ENCODE measurements at places on chromosomes 12 and 14.

DNA sequence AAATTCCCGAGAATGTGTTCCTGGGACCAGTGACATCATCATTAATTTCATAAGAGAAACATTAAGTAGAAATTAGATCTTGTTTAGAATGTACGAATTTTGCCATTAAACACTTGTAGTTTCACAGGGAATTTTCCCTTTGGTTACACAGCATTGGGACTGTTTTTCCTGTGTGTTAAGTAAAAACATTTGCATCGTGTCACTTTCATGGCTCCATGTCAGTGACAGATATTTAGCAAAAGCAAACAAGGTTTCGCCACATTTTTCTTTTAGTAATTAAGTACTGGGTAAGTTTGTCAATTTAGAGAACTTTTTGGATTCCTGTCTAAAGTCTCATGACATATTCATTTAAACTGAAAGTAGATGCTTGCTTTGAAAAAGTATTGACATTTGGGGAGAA is 45.5 kb upstream of the OVCH1 start:
- DNase-seq, result no peak

GRCh38 chr14:104120281-104120741 is 18.1 kb upstream of the KIF26A start:
- no peak for DNase-seq

DNA sequence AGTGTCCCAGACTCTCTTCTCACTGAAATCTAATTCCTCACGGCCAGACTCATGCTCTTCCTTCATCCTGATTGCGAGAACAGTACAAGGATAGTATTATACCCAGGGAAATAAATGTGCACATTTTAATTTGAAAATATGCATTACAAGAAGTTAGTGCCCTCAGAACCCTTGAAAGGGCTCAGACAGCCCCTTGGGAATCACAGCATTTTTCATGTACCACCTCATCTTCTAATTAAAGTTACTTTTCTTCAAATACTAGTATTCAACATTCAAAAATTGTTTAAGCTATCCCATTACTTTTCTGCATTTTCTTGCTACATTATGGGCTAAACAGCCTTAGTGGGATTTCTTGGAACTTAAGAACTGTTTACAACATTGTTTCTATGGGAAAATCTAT is 1.7 kb upstream of the APPL2 start:
- DNase-seq, result no peak

GRCh38 chr14:83909507-83909906 is 1620.4 kb upstream of the FLRT2 start:
- DNase-seq, result no peak

DNA sequence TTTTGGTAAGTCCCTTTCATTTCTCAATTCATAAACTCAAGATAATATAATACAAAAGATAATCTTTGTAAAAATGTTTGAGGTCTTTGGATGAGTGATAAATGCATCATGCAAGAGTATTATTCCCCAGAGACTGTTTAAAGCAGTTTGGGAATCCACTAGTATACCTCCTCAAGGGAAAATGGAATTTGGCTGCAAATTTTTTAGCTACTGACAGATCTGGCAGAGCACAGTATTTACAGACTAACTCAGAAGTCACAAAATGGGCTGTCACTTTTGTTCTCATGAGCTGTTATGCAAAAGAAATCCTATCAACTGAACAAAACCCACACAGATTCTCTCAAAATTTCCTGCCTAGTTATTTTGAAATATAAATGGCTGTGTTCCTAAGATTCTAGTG is 9.9 kb downstream of the SPIC start:
- DNase-seq, result no peak

- no peak for DNase-seq
These were observed 55.8 kb downstream of the GALNT4 start for GRCh38 chr12:89468648-89469326.

GRCh38 chr12:57477710-57478681 is 1.7 kb downstream of the ARHGAP9 start:
- peak; percentile 86 for DNase-seq

DNA sequence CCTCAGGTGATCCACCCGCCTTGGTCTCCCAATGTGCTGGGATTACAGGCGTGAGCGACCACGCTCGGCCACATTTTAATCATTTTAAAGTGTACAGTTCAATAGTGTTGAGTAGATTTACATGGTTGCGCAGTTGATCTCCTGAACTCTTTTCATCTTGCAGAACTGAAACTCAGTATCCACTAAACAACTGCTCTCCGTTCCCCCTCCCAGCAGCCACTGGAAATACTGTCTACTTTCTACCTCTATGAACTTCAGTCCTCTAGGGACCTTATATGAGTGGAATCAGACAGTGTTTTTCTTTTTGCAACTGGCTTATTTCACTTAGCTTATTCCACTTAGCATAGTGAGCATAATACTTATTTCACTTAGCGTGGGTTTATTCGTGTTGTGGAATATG is 53.7 kb downstream of the KCTD10 start:
- no peak for DNase-seq

DNA sequence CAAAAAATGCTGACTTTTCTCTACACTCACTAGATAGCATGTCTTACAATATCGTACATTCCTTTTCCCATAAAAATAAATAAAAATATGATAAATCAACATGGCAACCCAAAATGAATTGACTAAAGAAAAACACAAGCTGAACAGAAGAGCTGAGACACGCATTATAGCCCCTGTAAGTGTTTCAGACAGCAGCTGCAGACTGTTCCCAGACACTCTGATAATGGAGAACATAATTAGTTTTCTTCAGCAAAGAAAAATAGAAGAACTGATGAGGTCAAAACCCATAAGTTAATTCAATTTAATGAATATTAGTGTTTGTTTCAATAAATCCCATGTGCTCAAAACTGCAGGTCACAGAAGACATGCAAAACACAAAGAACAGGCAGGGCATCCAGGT is 23.8 kb downstream of the ST8SIA1 start:
- DNase-seq, result no peak

DNA sequence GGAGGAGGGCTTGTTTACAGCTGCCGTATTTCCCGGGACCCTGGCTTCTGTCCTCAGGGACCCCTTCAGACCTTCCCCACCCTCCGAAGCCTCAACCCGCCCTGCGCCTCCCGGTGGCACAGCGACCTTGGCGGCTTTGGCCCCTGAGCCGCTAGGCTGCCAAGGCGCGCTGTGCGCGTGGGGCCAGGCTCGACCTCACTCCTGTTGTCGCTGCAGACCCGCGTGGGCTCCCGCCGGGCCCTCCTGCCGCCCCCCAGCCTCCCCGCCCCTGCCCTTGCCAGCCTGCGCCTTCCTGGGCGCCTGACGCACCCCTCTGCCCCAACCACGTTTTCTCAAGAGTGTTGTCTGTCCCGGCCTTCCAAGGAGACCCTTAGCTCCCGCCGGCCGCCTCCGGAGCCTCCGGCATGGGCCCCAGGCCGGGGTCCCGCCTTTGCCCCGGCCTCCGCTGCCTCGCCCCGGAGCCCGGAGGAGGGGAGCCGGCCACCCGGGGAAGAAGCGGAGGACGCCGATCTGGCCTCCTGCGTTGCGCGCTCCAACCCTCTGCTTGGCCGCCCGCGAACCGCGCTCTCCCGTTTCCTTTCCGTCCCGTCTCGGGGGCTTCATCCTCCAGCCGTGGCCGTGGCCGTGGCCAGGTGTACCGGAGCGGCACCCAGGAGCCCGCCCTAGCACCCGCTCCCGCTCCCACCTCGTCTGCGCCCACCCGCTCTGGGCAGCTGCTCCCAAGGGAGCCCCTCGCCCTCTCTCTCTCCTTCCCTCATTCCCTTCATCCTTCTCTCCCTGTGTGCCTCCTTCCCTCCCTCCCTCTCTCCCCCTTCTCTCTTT is 19.9 kb downstream of the PPP2R5C start:
- peak; percentile 34 for DNase-seq

DNA sequence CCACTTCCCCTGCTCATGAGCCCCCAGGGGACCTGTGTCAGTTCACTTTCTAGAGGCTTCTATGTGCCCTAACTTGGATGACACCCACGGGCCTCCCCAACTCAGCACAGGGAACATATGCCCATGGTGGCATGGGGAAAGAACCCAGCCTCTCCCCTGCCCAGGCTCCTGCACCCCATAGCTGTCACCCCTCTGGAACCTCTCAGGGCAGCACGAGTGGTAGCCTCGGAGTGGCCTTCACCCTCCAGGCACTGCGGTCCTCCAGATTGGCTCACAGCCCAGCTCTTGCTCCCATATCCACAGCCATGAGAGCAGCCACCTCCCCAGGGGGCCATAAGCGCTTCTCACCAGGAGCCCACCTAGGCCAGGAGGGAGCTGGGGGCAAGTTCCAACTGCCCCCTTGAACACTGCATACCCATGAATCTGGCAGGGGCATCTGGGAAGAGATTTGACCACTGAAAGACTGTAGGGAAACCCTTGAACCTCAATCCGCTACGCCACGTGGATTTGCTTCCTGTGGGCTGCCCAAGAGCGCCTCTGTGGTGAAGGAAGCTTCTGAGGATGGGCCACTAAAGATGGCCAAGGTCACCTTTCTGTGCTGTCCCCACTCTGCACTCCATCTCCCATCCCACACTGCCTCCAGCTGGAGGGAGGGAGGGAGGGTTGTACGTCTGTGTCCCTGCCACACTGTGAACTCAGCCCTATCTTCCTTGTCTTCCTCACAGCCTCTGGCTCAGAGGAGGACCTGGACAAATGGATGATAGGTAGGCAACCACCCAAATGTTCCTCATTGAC is 11.9 kb downstream of the PLD4 start:
- DNase-seq, result no peak

DNA sequence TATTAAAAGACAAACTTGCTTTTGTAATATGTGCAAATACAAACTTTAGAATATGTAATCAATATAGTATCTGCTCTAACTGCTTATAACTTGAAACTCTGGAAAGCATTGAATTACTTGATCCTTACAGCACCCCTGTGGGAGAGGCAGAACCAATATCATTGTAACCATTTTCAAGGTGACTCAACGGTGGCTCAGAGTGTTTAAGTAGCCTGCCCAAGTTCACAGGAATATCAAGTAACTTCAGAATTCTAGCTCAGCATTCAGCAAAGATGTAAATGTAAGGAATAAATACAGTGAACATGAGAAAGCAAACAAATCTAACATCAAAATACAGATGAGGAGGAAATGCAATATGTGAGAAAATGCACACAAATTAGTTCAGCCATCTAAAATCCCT is 264.6 kb downstream of the NELL2 start:
- DNase-seq, result no peak

DNA sequence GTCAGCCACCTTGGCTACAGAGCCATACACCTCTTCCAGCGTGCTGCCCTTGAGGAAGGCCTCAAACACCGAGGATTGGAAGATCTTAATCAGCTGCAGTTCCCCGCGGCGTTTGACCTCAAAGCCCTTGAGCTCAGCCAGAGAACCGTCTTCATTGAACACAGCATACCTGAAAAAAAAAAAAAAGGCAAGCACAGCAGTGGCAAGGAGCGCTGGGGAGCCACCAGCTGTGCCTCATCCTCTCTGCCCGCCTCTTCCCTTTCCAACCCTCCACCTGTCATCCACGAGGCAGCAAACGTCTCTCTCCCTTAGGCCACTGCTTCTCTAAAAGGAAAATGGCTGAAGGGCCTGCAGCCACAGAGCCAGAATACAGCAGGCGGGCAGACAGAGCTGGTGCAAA is 26.1 kb downstream of the POLE start:
- DNase-seq, result no peak

DNA sequence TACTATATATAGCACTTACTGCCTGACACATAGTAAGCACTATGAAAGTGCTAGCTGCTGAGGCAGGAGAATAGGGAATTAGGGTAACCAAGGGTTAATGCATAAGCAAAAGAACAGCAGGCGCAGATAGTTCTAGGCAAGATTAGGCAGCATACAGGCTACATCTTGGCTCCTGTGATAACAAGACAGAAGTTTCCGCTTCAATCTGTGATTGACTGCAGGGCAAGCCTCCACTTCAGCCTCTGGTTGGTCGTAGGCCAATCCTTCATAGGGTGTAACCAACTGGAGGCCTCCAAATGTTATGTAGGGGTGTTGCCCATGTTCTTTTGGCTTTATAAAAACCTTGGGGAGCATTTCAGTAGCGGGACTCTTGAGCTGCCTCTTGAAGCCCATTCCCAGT is 46.9 kb downstream of the KLHL28 start:
- DNase-seq, result no peak

- DNase-seq, result peak; percentile 74
These were observed 8.7 kb upstream of the TESPA1 start for GRCh38 chr12:54993181-54993835.

DNA sequence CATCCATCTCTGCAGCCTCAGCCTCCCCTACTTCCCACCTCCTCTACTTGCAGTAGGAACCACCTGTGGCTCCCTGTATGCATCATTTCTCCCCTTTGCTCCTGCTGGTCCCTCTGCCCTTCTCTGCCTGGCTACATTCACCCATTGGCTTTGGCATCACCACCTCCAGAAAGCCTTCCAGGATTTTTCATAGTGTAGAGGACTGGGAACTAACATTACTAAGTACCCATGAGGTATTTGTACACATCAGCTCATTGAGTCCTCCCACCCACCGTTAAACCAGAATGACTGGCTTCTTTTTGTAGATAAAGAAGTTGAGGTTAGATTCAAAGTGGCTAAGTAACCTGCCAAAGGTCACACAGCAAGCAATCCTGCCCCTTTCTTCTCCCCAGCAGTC is 17.1 kb downstream of the SYNE3 start:
- no peak for DNase-seq

DNA sequence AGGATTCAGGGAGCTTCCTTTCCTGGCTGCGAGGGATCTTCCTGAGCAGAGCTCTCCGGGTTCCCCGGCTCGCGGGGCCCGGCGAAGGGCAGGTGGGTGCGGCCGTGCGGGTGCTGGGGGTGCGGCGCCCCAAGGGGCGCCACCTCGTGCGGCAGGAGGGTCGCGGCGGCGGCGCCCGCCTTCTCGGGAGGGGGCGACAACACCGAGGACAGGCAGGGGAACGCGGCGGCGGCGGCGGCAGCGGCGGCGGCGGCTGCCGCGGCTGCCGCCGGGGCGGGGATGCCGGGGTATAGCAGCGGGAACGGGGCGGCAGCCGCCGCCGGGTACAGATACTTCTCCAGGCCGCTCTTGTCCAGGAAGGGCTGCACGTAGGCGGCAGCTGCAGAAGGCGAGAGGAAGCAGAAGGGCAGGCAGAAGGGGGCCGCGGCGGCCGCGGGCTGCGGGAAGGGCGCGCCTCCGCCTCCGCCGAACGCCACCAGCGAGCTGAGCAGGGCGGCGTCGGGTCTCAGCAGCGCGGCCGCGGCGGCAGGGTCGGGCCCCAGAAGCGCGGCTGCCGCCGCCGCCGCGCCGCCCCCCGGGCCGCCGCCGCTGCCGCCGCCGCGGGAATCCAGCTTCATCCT is 2.7 kb downstream of the BHLHE41 start:
- peak; percentile 84 for DNase-seq

DNA sequence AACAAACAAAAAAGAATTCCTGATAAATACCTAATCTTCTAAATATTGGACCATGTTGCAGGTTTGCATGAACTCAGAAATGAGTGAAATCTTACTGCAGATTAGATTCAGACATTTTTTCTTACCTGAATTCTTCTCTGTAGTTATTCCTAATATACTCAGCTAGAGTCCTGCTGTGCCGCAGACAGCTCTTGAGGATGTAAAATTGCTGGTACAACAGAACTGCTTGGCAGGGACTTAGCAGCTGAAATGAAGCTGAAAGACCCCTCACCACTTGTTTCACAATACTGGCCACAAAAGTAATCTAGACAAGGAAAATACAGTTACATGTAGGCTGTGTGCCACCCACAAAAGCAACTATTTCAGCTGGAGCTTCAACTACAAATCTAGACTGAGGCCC is 48.3 kb upstream of the KICS2 start:
- DNase-seq, result no peak

- DNase-seq, result no peak
These were observed 154.8 kb downstream of the TMX1 start for GRCh38 chr14:51394804-51395203.
